ENCODE measurements at places on chromosomes 7 and 10. TPM values are rescaled to one million over a fixed set of nuclear protein-coding genes. Genes with fewer than 3 reads are reported as not detected.

The FBXL13 gene
- total RNA-seq: 1.7 TPM

- DNase-seq: no peak
Measured at GRCh38 chr10:47457528-47457820, 26.4 kb downstream of the ANXA8 start.

DNA sequence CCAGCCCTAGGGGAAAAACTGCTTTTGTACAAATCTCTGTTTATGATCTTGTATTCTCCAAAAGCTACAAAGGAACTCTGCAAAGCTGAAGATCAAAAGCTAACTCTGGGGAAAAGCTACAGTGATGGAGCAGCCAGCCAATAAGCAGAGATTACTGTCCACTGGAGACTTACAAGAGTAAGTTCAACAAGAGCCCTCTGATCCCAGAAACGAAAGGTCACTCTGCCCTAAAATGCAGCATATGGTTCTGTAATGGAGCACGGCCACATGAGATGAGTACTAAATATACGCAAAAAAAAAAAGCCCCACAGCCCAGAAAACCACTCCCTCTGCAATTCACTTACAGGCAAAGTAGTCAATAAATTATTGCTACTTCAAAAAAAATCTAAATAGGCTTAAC lies 60.1 kb downstream of the ERCC6 start:
- no peak for DNase-seq

DNA sequence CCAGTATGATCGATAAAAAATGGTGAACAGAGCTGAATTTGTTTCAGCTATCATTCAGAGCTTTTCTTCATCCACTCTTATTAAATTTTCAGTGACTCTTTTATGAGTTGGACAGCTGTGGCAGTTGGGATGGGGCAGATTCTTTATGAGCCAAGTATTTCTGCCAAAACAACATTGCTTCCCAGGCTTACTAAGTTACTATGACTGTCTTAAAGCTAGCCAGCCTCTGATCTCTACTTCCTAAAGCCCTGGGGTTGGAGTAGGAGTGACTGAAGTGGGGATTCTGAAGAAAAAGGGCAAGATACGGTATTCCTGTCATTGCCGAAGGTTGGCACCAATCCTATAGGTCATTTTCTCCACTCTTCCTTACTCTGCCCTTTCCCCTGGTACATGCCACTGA lies 12.7 kb downstream of the RPP30 start:
- DNase-seq: no peak

Data from G401 (cell line).